ENCODE measurements at places on chromosomes 1 and 21.

DNA sequence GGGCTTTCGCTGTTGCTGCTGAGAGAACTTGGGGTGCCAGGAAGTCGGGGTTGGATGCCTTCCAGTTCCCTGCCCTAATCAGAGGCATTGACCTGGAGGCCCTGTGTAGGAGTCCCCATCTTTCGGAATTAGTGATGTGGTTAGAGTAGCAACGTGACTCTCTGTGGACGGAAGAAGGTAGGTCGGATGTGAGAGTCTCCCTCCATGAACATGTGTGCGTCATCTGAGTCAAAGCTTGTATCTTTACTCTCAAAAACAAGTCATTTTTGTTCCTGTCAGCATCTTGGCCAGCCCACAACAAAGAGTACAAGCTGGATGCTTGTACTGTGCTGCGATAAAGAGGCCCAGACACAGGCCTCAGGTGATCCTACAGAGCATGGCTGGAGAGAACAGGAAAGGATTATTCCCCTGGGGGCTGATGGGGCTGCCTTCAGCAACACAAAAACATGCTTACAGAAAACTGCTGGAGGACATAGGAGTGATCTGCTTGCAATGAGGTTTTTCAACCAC lies 31.0 kb upstream of the IL10 start:
- DNase-seq = peak; percentile 78

DNA sequence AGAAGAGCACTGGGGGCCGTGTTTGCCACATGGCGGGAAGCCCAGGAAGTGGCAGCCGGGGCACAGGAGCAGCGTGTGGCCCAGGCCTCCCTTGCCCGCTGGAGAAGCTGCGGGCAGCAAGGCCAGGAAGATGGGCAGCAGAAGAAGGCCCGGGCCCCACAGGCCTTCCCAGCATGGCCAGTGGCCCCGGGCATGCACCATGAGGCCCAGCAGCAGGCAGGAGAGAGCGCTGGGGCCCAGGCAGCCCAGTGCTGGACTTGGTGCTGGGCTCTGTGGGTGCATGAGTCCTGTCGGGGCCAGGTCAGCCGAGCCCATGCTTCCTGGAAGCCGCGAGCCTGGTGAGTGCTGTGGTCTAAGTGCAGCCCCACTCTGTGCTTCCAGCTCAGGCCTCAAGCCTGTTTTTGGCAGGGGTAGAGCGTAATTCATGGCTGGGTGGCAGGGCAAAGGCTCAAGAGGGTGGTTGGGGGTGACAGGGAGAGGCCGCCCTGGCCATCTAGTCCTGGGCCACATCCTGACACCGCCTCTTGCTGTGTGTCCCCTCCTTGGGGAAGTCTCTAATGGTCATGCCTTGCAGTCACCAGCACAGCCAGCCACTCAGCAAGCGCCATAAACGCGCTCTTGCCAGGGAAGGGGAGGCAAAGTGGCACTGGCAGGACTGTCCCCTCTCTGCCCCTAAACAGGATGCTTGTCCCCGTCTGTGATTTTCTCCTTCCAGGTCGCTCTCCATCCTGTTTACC lies 21.3 kb downstream of the MTHFR start:
- no peak for DNase-seq

GRCh38 chr1:110424699-110425611 lies 17.5 kb upstream of the LAMTOR5 start:
- DNase-seq = no peak

DNA sequence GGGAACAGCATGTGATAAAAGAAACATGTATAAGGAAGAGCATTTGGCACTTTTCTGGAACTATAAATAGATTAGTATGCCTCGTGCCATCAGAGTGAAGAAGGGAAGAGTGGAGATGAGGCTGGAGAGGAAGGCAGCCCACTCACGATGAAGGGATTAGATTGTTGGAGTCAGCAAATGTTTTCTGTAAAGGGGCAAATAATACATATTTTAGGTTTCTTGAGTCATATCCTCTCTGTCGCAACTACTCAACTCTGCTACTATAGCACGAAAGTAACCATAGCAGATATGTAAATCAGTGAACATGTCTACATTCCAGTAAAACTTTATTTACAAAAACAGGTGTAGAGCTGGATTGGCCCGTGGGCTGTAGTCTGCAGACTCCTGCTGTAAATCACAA lies 147.8 kb downstream of the TENT5C start:
- DNase-seq = no peak

GRCh38 chr1:150210706-150211105 lies 25.2 kb downstream of the ANP32E start:
- DNase-seq = no peak

DNA sequence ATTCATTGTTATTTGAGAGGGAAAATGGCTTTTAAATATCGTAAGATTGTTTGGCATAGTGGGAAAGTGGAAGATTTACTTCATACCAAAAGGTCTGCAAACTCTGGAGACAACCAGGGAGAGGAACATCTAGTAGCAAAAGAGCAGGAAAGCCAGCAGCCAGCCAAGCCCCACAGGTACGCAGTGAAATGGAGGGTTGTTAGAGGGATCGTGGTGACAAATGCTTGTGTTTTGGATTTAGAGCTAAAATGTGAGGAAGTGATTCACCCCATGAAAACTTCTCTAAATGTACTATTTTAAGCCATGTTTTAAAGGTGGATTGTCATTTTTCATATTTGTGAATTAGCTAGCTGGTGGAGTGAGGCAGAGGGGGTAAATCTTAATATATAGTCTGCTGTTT lies 69.3 kb downstream of the RPS6KC1 start:
- DNase-seq = no peak

- no peak for DNase-seq
These were observed 223.0 kb downstream of the PLA2G4A start for GRCh38 chr1:187051618-187052232.

DNA sequence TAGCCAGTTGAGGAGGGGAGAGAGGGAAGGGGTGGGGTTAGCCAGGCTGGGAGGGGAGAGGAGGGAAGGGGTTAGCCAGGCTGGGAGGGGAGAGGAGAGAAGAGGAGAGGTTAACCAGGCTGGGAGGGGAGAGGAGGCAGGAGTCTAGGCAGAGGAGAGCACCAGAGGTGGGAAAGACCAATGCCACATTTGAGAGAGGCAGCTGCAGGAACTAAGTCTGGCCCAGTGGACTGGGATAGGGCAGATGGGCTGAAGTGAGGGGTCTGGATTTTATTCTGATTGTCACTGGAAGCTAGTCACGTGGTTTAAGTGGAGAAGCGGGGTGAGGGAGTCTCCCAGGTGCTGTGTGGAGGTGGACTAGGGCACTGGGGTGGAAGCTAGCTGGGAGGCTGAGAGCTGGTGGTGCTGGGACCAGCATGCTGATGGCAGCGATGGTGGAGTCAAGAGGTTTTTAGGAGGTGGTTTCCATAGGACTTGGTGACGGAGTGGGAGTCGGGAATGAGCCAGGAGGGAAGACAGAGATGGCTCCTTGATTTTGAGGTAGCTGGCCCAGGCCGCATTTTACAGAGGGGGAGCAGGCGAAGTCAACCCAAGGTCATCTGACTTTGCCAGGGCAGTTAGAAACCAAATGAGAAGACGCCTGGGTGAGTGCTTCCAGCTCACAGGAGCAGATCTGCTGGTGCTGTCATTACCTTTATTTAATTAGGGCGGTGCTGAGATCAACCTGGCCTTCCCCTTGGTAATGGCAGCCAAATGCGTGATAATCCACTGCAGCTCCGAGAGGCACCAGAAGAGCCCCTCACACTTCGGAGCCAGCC lies 42.8 kb downstream of the DISP3 start:
- DNase-seq = no peak

DNA sequence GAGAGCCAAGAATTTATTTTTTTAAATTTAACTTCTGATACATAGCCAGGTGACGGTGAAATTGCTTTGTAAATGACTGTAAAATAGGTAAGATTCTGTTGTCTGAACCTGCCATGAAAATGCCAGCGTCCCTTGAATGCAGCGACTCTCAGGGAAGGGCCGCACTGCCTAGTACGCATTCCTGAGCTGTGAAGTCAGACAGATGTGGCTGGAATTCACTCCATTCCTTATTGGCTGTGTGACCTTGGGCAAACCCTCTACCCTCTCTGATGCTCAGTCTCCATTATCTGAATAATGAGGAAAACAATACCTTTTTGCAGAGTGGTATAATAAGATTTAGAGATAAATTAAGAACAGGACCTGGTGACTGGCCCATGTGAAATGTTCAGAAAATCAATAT lies 167.1 kb upstream of the DAB1 start:
- DNase-seq = no peak

DNA sequence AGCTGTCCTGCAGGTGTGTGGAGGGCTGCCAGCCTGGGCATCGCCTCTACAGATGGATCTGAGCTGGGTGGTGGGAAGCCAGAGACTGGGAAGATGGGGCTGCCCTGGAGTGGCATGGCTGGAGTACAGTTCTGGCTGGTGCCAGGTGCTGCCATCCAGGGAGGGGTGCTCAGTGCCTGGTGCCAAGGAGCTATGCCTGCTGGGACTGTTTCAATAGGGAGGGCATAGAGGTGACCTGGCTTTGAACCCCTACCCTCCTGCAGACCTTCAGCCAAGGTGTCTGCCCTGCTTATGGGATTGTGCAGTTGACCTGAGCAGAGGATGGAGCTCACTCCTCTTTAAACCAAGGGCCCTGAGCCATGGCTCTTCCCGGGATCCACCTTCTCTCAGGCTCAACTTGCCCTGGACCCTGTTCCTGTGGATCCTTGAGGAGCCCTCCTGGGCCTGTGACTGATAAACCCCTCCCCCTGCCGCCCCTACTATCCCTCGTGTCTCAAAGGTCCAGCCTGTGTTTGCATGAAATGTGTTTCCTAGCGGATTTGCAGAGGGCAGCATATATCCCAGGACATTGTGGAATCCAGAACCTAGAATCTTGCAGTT lies 48.7 kb downstream of the PTPRU start:
- no peak for DNase-seq

- no peak for DNase-seq
These were observed 56.8 kb downstream of the ZBTB17 start for GRCh38 chr1:15918962-15919715.

DNA sequence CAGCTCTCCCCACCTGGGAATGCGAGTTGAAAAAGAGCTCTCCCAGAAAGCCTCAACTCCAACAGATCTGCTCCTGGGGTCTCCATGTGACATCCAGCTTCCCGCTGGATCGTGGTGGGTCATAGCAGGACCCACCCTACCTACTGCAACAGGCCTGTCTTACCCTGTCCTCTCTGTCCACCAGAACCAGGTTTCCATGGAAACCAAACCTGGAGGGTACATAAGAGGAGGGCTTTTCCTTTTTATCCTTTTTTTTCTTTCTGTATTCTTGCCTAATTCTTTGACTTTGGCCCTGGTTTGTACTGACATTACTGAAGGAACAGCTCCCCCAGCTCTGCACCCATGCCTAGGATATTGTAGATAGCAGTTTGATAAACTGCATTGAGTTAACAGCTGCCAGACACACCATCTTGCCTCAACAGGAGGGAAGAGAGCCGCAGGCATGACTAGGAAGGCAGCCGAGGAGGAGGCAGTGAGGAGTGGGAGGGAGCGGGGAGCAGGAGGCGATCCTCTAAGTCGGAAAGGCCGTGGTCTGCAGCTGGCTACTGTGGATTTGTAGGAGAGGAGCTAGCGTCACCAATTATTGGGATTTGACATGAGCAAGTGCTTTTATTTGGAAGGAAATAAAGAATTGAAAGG lies 9.7 kb upstream of the FMOD start:
- DNase-seq = no peak

DNA sequence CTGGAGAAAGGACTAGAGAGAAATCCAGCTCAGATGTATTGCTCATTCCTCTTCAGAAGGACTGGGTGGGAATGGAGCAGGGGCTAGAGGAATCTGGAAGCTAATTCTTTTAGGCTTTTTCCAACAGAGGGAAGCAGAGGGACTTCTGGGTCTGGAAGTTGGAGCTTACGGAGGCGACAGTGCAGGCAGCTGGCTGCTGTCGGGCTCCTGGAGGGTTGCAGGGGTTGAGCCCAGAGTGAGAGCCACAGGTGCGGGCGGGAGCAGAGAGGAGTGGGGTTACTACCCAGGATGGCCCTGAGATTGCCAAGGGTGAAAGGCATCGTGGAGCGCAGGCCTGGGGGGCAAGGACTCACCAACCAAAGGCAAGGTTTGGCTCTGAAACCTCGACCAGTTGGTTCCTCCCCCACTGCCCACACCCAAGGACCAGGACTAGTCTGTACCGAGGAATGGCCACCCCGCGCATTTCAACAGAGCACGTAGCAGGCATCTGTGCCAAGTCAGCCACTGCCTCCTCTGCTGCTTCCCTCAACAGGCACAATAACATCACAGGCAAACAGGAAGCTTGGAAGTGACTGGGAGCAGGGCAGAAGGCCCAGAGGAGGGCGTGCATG lies 22.7 kb upstream of the EDN2 start:
- no peak for DNase-seq

- DNase-seq = no peak
These were observed 594.4 kb downstream of the MATN1 start for GRCh38 chr1:30129001-30129408.

DNA sequence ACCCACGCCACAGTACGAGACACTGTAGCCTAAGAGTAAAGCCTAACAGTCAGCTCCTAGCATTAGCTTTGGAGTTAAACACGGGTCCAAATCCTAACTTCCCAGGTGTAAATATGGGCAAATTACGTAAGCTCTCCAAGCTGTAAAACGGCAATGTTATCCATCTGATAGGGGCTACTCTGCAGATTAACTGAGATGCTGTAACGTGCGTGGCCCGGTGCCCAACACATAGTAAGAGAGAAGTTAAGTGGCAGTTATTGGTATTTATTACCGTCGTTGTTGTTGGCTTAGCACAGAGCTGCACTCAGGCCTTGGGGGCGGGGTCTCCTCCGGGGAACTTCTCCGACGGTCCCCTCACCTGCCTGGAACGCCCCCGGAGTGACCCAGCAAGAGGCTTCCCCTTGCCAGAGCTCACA lies 457 bp downstream of the TRAPPC3 start:
- DNase-seq = no peak

DNA sequence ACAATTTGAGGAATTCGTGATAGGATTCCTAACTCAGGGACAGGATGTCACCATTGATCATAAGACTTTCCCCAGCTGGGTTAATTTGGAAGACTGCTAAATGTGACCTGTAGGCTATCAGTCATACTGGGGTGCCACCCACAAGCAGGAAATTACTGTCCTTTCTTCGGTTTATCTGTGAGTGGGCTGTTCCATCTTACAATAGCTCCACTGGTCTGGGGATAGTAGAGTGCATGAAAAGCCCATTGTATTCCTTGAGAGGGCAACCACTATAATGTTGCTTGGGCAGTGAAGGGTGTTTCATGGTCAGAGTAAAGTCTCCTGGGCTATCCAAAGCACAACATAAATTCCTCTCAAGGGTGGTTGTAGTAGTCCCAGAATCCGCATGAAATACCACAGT lies 1523.0 kb upstream of the B3GALT2 start:
- DNase-seq = no peak

- no peak for DNase-seq
These were observed 64.8 kb downstream of the NAV1 start for GRCh38 chr1:201603613-201604232.

DNA sequence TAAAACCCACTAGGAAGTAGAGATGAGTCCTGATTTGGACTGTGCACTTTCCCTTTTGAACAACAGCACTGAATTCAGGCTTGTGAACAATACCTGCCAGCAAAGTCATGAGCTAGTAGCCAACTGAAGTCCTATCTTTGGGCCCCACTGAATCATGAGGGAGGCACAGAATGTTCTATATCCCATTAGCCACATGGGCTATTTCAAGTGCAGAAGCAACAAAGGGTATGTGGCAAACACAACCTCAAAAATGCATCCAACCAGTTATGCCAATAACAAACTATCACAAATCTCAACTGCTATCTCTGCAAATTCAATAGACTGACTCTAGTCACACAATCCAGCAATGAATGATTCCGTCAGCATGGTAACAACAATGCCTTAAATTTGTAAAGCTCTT lies 276.0 kb downstream of the MRPL39 start:
- DNase-seq = no peak

GRCh38 chr1:212981025-212981495 lies 30.7 kb downstream of the VASH2 start:
- DNase-seq = no peak
